NCI-H1694 (cell line): ENCODE measurements at places on chromosomes 6 and 20.
A peak's percentile ranks its signal among the peaks of the same experiment; 100 is the strongest.

DNA sequence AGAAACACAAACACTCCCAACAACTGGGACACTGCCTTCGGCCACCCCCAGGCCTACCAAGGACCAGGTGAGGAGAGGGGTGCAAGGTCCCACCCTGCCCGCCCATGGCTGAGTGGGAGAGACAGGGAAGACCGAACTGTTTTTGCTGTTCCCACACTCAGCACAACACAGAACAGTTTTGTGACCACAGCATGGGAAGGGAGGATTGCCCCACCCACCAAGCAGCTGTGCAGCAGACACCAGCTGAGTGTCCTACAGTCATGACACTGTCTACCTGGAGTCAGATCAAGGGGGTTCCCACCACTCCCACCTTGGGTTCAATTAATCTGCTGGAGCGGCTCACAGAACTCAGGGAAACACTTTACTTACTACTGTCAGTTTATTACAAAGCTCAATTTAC, 73.9 kb downstream of the SNX9 start:
- DNase-seq, result no peak

DNA sequence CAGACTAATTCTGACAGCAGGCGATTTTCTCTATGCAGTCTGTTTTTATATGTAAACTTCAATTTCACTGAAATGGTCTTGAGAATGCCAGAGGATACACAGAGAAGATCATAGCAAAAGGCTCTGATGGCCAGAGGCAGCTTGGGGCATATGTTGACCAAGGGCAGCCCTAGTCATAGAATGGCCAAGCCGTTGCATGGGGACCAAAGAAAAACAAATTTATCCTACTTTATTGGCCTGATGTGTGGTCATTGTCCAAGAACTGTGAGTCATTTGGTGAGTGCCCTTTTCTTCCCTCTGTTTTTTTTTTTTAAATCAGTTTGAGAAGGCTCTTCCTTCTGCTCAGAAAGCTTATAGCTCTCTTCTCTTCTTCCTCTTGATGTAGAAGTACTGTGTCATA, 5.8 kb downstream of the HDGFL1 start:
- no peak for DNase-seq

- no peak for DNase-seq
Observed at GRCh38 chr6:149456311-149457021, 28.3 kb downstream of the ZC3H12D start.

DNA sequence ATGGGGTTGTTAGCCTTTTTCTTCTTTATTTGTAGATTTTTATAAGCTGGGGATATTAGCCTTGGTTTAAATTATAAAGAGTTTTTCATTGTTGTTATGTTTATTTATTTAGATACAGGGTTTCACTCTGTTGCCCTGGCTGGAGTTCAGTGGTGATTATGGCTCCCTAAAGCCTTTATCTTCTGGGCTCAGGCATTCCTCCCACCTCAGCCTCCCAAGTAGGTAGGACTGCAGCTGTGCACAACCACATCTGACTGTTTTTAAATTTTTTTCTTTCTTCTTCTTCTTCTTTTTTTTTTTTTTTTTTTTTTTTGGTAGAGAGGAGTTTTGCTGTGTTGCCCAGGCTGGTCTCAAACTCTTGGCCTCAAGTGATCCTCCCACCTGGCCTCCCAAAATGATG, 80.9 kb downstream of the UBE3D start:
- DNase-seq, result no peak

DNA sequence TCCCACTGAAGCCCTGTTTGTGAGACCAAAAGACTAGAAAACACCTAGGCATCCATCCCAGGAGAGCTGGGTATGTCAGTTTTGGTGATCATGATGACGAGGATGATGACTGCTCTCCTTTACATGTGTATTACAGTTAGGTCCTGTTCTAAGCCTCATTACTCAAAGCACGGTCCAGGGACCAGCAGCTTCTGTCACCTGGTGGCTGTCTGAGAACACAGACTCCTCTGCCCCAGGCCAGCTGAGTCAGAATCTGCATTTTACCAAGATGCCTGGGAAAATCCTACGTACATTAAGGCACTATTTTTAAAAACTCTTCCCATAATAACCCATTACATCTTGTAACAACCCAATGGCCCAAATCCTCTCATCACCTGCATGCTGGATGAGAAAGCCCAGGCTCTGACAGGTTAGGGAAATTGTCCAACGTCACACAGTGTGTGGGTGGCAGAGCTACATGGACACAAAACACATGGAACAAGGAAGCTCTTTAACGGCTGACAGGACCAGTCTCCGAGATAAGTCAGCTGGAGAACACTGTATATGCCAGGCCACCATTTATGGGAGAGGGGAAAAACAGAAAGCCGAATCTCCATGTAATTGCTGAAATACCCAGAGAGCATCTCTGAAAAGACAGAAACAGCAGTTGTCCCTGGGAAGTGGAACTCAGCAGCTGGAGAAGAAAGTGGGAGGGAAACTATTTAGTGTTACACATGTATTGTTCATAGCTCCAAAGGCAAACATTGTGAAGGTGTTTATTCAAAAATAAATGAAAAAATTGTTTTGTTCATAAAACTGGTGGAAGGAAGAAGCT, 65.4 kb downstream of the BMP7 start:
- DNase-seq, result no peak

GRCh38 chr6:154252678-154253077, 103.9 kb downstream of the IPCEF1 start:
- no peak for DNase-seq

DNA sequence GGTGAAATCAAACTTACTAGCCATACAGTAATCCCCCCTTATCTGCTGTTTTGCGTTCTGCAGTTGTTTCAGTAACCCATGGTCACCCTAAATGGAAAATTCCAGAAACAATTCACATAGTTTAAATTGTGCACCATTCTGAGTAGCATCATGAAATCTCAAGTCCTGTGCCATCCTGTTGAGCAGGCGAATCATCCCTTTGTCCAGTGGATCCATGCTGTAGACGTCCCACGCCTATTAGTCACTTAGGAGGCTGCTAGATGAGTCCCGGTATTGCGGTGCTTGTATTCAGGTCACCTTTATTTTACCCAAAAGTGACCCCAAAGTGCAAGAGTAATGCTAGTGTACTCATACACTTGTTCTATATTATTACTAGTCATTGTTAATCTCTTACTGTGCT, 46.4 kb downstream of the HECA start:
- DNase-seq, result no peak

GRCh38 chr6:90795078-90795477, 208.2 kb upstream of the MAP3K7 start:
- DNase-seq, result no peak

GRCh38 chr20:37590938-37591490, 63.3 kb upstream of the BLCAP start:
- no peak for DNase-seq

DNA sequence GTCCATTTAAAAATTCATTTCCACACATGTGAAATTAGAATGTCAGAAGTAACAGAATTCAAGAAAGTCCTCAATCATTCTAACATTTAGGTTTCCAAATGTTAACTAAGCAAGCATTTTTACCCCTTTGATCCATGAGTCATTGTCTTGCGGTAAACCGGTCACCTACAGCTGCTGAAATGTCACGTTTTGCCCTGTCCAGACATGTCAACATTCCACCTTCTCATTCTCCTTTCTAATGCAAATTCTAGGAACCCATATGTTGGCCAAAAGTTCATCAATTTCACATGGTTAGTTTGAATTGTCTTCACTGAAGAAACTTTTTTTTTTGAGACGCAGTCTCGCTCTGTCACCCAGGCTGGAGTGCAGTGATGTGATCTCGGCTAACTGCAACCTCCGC, 117.2 kb downstream of the IPCEF1 start:
- DNase-seq, result no peak

GRCh38 chr6:169175360-169175887, 78.2 kb downstream of the THBS2 start:
- DNase-seq, result no peak

GRCh38 chr20:51156041-51156982, 133.4 kb upstream of the KCNG1 start:
- DNase-seq, result peak; percentile 63

GRCh38 chr20:41038878-41039404, 10.3 kb downstream of the TOP1 start:
- DNase-seq, result no peak

GRCh38 chr20:34705397-34706301, 1.5 kb downstream of the TP53INP2 start:
- DNase-seq, result no peak

DNA sequence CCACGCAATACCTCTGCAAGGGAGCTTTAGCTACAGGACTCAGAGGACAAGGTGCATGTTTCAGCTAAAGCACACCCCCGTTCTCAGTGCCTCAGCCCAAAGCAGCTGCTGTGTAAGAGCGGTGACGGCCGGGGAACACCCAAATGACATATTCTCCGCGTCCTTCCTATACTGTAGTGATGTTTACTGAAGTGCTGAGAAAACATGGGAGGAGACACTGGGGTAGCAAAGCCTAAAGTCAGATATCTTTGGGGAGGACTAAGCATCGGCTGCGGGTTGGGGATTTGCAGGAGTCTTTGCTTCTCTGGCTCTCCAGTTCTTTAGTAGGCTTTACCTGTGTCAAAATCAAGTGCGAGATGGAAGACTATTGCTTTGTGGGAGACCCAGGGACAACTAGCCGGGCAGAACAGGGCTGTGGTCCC, 1.7 kb downstream of the SLC22A23 start:
- no peak for DNase-seq

DNA sequence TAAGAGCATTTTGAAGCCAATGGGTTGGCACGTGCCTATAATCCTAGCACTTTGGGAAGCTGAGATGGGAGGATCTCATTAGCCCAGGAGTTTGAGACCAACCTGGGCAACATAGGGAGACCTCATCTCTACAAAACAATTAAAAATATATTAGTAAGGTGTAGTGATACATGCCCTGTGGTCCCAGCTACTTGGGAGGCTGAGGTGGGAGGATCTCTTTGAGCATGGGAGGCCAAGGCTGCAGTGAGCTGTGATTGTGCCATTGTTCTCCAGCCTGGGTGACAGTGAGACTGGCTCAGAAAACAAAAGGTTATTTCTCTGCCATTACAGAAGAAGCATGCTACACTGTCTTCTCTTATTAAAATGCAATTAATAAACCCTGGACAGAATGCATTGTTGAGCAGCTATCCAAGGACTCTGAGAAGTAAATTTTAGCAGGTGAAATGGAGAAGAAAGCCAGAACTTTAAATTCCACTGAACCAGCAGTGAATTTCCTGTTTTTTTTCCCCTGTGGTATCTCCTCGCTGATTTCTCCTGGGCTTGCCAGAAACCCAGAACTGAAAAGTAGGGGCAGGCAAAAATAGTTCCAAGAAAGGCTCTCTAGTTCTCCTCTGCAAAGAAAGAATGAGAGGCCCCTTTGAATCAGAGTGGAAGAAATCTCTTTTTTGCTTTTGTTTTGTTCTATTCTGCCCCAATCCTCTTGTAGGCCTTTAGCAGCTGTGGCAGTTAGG, 8.4 kb downstream of the AMD1 start:
- DNase-seq, result no peak

DNA sequence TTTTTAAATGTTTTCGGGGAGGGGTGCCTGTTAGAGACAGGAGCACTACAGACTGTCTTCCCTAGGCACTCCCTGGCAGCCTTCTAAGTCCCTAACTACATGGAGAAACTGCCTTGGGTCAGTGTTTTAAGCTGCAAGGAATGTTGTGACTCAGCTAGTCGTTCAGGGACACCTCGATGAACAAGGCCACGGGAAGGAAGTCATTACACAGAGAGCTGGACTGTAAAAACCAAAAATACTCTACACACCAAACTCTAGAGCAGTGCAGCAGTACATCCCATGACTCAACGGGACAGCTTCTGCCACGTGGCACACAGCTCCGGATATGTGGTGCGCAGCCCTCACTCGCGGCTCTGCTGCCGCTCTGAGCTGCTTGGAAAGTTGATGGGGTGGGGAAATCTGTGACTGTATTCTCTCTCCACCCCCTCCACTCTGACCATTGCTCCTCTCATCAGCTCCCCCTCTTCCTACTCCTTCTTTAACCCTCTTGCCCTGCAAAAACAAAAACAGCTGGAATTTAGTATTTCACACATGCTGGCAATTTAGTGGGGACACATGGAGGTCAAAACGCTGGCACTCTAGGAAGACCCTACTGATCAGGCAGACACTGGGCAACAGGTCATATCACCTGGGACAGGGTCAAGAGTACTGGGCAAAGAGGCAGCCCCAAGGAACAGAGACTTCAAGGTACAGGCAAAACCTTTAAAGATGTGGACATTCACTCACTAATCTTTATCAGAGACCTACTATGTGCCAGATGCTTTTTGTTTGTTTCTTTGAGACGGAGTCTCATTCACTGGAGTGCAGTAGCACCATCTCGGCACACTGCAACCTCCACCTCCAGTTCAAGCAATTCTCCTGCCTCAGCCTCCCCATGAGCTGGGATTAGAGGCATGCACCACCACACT, 10.9 kb upstream of the LPIN3 start:
- no peak for DNase-seq

GRCh38 chr20:39879296-39879695, 809.7 kb downstream of the MAFB start:
- no peak for DNase-seq

- DNase-seq, result no peak
Observed at GRCh38 chr6:118394106-118394505, 154.0 kb upstream of the PLN start.

GRCh38 chr6:99425647-99426450, 741 bp upstream of the PNISR start:
- DNase-seq, result peak; percentile 88

GRCh38 chr20:4071178-4071693, 55.9 kb upstream of the RNF24 start:
- no peak for DNase-seq

- no peak for DNase-seq
Observed at GRCh38 chr6:131995917-131996316, 44.7 kb upstream of the CCN2 start.

DNA sequence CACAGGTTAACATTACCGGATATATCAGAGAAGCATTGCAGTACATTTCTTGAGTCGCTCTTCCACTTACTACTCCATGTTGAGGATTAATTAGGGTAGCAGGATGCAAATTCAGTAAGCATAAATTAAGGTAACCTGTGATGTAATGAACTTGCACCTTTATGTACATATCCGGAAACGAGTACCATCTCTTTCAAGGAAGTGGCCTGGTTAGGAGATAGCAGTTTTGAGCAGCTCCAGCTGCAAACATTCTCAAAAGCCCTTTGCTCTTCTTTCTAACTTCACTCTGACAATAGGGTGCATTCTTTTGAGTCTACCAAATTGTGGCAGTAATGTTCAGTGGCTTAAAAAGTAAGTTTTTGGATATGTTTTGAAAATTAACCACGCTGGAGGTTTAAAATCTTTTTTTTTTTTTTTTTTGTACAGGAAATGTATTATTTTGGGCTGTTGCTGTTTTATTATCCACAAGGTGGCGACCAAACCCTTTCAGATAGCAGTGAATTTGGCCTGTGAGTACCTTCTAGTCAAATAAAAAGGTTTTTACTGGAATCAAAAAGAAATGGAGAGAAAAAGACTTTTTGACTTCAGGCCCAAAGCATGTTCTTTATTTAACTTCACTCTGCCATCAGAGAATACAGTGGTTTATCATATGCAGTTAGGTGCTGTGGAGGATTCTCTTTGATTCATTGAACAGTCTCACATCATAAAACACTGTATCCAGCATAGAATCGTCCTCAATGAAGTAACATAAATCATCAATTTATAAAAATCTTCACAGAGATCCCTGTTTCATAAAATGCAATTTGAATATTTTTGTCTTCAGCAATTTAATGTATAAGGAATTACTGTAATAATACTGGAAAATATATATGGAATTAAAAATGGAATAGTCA, 8.9 kb downstream of the FAM217B start:
- peak; percentile 25 for DNase-seq
